ENCODE measurements at places on chromosomes 7 and 10.

- H3K4me3 ChIP-seq: no peak overlapping the region
- no peak for DNase-seq
- H3K4me1 ChIP-seq: peaks cover 7% of the 10 kb centered on the region
- H3K27me3 ChIP-seq: no peaks in the 10 kb centered on the region
- H3K27ac ChIP-seq: no peak overlapping the region
Observed at GRCh38 chr7:24877790-24878311, 102.1 kb downstream of the OSBPL3 start.

DNA sequence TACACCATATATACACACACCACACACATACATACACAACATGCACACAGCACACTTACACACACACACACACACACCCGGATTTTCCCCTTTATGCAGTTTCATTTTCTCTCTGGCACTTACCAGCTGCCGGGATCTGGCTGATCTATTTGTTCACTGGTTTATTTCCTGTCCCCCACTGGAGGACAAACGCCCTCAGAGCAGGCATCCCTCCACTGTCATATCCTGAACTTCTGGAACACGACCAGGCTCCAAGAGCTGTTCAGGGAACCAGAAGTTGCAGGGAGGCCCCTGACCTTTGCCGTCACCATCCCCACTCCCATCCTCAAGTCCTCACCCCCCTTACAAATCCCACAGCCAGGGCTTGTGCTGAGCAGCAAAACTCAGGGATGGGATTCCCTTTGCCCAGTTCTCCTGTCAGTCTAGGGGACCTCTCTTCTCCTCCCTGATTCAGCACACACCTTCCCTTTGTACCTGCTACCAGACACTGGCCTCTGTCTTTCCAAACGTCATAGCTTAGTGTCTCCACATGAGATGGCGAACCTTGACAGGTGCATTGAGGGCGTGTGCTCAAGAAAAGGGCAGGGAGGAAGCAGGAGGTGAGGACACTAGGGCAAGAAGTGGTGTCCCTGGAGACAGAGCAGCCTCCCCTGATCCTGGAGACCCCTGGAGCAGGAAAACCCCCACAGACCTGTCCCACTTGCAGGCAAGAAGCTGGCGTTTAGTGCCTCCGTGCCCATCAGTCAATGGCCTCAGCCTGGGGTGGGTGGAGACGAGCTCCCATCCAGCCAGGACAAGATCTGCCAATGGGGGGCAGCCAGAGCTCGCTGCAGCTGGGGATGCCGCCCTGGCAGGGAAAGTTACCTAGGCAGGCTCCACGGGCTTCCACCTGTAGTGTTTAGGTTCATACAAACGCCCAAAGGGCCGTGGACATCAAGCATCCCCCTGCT is 12.7 kb upstream of the DOCK1 start:
- no peak for DNase-seq
- no peaks in the 10 kb centered on the region for H3K4me1 ChIP-seq
- H3K27ac ChIP-seq: no peak overlapping the region
- no peak overlapping the region for H3K4me3 ChIP-seq

- no peak overlapping the region for H3K4me3 ChIP-seq
- no peaks in the 10 kb centered on the region for H3K36me3 ChIP-seq
- no peak overlapping the region for H3K27ac ChIP-seq
- no peak for DNase-seq
- H3K27me3 ChIP-seq: no peaks in the 10 kb centered on the region
Observed at GRCh38 chr10:58439632-58440364, 54.6 kb downstream of the TFAM start.

DNA sequence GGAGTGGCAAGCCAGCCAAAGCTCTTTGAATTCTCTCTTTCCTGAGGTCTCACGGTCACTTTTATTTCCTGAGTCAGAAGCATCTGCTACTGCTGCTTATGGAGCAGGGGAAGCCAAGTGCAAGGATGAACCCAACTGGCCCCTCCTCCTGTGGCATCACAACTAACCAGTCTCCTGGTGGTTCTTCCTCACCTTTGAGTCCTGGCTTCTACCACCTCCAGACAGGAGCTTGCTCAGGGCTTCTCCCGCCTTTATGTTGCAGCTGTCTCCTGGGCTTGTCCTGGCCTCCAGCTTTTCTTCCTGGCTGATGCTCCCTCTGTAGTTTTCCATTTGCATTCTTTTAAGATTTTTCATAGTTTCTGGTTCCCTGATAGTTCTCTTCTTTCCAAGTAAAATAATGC is 349.7 kb upstream of the NRP1 start:
- no peak overlapping the region for H3K4me3 ChIP-seq
- no peaks in the 10 kb centered on the region for H3K27me3 ChIP-seq
- H3K4me1 ChIP-seq: no peaks in the 10 kb centered on the region
- no peaks in the 10 kb centered on the region for H3K36me3 ChIP-seq
- H3K27ac ChIP-seq: no peak overlapping the region
- no peak for DNase-seq

DNA sequence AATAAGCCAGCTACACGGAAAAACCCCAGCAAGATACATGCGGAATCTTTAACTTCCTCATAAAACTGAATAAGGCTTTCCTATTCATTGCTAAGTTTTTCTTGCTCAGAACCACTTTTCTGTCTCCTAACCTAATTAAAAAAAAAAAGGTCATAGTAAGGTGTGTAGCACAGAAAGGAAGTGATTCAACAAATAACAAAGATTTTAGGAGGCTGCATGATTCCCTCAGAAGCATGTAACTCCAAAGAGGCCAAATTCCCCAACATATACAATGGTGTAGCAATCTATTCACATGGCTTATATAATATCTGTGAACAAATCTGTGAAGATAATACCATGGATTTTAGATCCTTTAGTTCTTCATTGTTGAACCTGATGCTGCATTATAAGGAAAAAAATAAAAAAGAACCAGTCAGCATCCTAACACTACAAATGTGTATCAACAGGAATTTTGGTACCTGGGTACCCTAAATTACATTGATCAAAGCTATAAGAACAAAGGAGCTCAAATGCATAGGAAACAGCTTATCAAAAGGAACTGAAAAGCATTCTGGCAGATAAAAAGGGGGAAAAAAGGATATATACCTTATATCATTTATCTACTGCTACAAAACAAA is 63.8 kb downstream of the IMMP2L start:
- H3K4me3 ChIP-seq: no peak overlapping the region
- no peaks in the 10 kb centered on the region for H3K36me3 ChIP-seq
- no peak overlapping the region for H3K27ac ChIP-seq
- no peaks in the 10 kb centered on the region for H3K27me3 ChIP-seq

DNA sequence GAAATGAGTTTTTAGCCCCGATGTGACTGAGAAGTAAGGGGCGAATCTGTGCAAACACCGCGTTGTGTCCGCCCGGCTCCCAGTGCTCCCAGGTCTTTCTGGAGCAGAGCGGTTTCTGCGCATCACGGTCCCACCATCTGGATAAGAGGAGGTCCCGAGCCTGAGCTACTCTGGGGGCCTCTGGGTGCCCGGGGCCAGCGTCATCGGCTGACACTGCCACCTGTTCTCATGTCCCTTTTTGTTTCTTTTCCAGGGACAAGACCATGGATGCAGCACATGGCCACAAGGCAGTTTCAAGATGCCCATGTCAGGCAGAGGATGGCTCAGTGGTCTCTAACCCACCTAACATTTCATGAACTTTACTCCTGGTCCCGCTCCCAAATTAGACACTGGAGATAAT is 24.9 kb downstream of the KLF6 start:
- H3K27me3 ChIP-seq: no peaks in the 10 kb centered on the region
- DNase-seq: no peak
- H3K27ac ChIP-seq: no peak overlapping the region
- no peak overlapping the region for H3K4me3 ChIP-seq

DNA sequence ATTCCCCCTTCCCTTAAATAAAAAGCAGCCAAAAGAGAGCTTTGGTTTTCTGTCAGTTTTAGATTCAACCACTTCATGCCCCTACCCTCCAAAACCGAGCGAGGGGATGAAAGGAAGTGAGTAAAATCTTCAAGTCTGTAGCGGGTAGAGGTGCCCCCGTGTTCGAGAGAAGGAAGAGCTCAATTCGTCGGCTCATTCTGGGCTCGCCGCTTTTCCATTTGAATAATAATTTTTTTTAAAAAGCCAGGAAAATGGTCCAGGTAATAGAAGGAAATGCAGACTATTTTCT is 436.2 kb upstream of the GALNT17 start:
- peaks cover 34% of the 10 kb centered on the region for H3K4me1 ChIP-seq
- no peaks in the 10 kb centered on the region for H3K36me3 ChIP-seq
- peak overlapping the region; percentile 81 for H3K4me3 ChIP-seq
- no peaks in the 10 kb centered on the region for H3K27me3 ChIP-seq
- peak overlapping the region; percentile 81 for H3K27ac ChIP-seq
- no peak for DNase-seq

GRCh38 chr7:70523249-70523988 is 608.5 kb upstream of the GALNT17 start:
- H3K27ac ChIP-seq: no peak overlapping the region
- no peaks in the 10 kb centered on the region for H3K27me3 ChIP-seq
- no peaks in the 10 kb centered on the region for H3K36me3 ChIP-seq
- no peak overlapping the region for H3K4me3 ChIP-seq

DNA sequence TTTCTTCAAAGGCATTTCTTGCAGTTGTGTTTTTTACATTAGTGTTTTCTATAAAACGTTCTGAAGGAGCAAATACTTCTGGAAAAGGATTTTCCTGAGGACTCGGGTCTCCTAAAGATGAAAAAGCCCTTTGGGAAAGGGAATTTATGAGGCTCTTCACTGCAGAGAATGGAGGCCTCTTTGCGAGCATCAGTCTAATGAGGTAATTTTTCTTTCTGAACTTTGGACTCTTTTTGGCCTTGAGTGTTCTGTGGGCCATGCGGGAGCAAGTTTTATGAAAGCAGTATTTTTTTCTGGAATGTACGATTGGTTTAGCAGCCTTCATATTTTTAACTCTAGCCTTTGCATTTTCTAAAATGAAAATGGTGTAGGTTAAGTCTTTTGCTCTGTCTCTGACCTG is 6.4 kb upstream of the ACBD5 start:
- no peak for DNase-seq
- no peak overlapping the region for H3K4me3 ChIP-seq
- H3K27ac ChIP-seq: no peak overlapping the region

DNA sequence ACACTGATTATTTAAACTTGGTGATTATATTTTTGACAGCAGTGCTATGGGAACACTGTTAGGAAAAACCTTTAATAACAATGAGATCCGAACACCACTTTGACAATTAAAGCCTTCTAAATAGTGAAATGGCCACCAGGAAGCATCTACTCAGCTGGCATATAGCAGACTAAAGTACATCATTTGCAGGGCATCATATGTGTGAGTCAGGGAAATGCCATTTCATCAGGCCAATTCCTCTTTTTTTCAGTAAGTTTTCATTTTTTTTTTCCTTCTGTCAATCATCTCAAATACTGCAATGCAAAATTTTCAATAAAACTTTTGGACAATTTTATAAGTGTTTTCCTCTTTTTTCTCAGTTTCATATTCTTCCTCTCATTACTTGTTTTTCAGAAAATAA is 521.4 kb upstream of the SEMA3D start:
- no peaks in the 10 kb centered on the region for H3K27me3 ChIP-seq
- no peaks in the 10 kb centered on the region for H3K36me3 ChIP-seq
- no peak overlapping the region for H3K4me3 ChIP-seq
